ENCODE measurements at places on chromosomes 3 and 15.

DNA sequence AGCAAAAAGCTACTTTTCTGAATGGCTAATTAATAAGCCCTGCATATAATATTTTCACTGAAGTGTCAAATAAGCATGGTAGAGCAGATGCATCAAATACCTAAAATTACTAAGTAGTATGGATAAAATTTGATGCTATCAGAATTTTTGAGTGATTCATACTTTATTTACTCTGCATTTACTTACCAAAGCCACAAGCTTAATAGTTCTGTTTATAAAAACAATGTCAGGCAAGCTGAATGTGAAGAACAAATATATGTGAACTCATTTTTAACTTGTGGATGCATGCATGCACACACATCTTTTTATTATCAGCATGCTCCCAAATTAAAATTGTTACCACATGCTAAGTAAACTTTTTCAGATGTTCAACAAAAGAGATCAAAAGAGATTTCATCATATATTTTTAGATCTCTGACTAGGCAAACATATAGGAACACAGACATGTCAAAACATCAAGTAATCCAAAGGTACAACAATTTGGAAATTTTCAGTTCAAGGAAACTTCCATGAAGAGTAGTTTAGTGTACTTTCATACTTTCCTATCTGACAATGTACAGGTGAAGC is 969.4 kb downstream of the ROBO1 start:
- no peak for DNase-seq

GRCh38 chr3:19364148-19364547 is 215.8 kb downstream of the KCNH8 start:
- no peak for DNase-seq

DNA sequence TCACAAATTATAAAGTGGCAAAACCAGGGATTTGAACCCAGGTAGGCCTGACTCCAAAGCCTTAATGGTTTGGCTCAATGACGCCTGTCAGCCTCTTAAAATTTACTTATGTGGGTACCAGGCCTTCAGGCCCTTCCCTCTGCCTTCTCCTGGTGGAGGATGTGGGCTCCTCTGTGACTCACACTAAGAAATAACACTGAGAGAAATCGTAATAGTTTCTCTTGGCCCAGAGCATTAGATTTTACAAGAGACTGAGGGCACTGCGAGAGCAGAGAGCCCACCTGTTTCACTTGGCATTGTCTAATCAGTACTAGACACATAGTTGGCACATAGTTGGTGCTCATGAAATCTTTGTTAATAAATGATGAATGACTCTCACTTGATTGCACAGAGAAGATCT is 505.2 kb downstream of the SHQ1 start:
- DNase-seq = no peak

DNA sequence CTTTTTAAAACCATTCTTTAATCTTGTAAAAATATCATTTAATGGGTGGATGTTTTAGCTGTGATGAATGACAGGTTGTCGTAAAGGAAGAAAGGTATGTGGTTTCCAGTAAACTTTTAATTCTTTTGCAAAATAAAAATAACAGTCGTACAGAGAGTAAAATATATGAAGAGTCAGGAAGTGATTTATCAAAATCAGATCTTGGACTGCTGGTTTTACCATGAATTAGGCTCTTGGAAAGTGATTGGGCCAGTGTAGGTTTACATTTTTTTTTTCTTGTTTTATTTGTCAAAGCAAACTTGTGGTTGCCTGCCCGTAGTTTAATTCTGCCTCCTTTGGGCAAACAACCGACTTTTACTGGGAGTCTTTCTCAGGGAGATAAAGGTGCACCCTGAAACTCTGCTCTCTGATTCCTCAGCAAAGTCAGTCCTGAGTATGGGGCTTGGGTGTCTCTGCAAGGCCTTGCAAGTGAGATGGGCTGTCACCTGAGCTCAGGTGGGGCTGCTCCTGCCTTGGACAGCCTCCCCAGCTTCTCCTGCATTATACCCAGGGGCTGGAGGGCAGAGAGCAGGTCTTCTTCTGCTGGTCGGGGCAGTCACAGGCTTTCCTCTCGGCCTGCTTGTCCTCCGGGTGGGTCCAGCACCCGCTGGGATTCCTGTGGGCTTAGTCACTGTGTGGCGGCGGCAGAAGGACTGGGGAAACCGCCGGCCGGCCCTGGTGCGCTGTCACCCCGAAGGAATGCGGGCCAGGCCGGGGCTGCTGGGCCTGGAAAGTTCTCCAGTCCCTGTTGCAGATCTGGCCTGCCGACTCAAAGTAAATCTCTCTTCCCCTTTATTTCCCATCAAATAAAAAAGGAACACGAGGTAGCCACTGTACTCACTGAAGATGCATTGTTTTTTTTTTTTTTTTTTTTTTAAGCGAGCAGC is 79.0 kb downstream of the IGF1R start:
- DNase-seq = no peak
